ENCODE measurements at places on chromosomes 6 and 20.

DNA sequence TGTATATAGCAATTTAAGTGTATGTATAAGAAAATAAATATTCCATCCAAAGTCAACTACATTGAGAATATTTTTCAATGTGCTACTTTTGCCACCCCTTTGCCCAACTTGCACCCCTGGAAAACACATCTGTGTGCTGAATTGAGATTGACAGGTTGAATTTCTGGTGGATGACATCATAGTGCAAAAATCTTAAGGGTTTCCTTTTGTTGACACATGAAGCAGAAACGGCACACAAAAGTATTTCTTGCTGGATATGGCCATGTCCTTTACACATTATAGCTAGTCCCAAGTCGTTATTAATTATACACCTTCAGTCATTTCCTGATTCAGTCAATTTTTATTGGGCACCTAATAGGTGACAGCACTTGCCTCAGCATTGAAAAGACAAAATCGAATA, 188.7 kb upstream of the FBXL4 start:
- no peak for DNase-seq

GRCh38 chr6:16277101-16277981, 39.0 kb downstream of the GMPR start:
- peak; percentile 89 for DNase-seq

DNA sequence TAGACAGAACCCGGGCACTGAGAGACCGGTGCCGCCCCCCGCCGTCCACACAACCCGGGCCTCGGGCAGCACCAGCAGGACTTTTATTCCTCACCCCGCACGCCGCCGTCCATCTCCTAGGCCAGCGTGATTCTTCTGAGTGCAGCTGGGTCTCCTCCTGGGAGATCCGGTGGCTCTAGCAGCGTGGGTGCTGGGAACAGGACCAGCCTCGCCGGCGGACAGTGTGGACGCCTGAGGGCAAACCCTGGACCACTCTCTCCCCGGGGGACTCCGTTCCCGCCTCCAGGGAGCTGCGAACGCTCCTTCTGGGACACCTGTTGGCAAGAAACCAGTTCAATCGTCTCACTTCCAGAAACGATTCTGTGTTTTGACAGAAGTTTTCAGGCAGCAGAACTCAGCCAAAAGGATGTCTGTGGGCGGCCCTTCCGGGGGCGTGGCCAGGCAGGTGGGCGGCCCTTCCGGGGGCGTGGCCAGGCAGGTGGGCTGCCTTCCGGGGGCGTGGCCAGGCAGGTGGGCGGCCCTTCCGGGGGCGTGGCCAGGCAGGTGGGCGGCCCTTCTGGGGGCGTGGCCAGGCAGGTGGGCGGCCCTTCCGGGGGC, 130.7 kb downstream of the DLL1 start:
- DNase-seq = no peak

DNA sequence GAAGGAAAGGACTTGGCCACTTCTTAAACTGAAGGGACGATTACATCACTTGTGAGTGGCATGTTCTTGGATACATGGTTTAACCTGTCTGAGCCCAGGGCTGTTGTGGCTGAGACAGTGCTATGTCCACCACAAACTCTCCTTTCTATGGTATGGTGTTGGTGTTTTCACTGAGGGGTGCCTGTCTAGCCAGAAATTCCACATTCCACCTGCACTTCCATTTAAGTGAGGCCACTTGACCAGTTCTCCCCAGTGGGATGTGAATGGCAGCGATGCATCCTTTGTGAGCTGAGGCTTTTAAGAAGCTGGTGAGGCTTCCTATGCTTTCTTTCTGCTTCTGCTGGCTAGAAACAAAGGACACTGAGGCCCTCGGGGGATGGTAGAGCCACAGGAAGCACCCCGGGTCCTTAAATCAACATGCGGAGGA, 151.4 kb upstream of the CHD6 start:
- DNase-seq = no peak

DNA sequence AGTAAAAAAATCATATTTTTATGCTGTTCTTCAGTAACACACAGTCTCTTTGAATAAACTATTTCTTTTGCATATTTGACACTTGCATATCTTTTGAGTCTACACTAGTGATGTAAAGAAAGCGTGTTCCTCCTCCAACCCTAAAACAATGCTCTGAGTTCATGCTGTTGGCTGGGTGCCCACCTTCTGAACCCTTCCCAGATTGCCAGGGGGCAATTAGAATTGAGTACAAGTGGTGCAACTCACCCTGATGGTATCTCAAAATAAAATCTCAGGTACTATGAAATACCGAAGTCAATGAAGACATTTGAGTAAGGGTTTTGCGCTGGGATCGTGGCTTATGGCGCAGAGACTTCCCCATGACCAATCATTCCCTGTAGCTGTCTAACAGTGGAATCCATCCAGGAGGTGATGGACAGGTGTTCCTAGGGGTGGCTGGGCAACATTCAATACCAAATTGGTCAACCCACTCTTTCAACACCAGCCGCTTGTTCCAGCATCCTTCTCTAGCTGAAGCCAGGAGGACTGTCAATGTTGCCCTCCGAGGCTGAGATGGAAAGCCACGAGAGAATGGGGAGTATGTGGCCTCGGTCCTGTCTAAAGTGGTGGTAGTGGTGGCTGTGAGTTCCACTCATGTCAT, 94.4 kb upstream of the ZNFX1 start:
- no peak for DNase-seq

DNA sequence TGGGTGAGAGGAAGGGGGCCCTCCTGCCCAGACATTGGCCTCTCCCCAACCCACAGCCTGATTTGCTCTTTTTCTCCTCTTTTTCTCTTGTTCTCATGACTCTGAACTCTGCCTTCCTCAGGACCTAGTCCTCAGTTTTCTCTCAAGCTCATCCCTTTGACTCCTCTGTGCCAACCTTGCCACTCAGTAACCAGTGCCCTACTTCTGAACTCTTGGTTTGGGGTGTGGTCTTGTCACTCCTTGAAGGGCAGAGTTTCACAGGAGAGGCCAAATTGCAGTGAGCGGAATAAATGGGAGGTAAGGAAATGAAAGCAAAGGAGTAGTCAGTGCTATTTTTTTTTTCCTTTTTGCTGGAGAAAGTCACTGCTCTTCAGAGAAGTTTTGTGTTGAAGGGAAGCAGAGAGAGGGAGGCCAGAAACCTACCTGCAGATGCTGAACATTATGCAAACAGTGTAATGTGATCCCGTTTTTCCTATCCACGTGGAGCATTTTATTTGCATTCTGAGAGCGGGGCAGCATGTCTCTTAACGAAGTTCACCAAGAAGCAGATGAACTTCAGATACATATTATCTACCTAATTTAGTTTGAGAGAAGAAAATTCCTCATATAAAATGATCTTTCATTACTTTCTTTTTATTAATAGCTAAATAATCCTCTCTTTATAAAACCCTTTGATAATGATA, 26.9 kb downstream of the CFAP61 start:
- no peak for DNase-seq

DNA sequence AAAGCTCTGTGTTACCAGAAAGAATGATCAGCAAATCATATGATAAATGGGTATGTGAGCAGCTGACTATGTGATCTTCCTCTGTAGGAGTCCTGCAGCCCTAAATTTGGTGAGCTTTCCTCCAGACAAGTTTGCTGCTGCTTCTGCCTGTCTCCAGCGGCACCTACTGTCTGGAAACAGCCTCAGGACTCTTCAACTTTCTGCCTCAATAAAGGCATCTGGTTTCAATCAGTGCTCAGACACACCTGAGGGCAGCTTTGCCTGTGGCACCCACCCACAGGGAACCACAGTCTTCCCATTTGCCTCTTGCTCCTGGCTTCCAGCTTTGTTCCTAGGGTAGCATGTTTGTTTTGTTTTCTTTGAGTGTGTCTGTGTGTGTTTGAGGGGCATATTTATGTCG, 727.9 kb upstream of the MAN1A1 start:
- DNase-seq = peak; percentile 32

DNA sequence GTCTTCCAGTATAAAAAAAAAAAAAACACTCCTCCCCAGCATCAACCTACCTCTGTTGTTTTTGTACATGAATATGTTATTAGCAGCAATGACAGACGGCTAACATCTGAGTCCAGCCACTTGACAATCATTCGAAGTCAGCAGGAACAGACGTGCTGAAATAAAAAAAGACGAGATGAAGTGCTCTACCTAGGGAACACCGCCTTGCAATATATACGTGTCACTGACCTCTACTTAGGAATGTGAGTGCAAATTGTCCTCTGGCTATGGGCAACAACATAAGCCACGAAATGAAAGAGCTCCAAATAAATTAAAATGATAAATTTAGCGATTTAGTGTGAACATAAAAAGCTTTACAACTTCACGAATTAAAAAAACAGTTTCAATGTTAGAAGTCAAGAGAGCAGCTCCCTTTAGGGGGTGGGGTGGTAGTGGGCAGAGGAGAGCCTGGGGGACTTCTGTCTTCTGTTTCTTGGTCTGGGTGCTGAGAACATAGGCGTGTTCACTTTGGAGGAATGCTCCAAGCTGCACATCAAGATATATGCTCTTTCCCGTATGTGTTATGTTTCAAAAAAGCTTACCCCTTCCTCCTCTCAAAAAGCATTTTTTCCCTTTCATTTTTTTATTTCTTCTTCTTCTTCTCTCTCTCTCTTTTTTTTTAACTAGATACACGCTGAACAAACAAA, 23.3 kb downstream of the EDN1 start:
- no peak for DNase-seq

- DNase-seq = no peak
These were observed 4.4 kb downstream of the PI16 start for GRCh38 chr6:36958775-36959554.

GRCh38 chr6:15914553-15914952, 214.3 kb upstream of the MYLIP start:
- no peak for DNase-seq

- peak; percentile 38 for DNase-seq
These were observed 46.5 kb upstream of the SNAP25 start for GRCh38 chr20:10171864-10172751.

- DNase-seq = no peak
These were observed 264.4 kb downstream of the COL12A1 start for GRCh38 chr6:74941424-74941823.

DNA sequence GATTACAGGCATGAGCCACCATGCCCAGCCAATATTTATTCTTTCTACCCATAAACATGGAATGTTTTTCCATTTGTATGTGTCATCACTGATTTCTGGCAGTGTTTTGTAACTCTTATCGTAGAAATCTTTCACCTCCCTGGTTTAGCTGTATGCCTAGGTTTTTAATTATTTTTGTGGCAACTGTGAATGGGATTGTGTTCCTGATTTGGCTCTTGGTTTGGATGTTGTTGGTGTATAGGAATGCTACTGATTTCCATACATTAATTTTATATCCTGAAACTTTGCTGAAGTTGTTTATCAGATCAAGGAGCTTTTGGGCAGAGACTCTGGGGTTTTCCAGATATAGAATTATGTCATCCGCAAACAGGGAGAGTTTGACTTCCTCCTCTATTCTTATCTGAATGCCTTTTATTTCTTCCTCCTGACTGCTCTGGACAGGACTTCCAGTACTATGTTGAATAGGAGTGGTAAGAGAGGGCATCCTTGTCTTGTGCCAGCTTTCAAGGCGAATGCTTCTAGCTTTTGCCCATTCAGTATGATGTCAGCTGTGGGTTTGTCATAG, 198.6 kb downstream of the ZDHHC14 start:
- no peak for DNase-seq

DNA sequence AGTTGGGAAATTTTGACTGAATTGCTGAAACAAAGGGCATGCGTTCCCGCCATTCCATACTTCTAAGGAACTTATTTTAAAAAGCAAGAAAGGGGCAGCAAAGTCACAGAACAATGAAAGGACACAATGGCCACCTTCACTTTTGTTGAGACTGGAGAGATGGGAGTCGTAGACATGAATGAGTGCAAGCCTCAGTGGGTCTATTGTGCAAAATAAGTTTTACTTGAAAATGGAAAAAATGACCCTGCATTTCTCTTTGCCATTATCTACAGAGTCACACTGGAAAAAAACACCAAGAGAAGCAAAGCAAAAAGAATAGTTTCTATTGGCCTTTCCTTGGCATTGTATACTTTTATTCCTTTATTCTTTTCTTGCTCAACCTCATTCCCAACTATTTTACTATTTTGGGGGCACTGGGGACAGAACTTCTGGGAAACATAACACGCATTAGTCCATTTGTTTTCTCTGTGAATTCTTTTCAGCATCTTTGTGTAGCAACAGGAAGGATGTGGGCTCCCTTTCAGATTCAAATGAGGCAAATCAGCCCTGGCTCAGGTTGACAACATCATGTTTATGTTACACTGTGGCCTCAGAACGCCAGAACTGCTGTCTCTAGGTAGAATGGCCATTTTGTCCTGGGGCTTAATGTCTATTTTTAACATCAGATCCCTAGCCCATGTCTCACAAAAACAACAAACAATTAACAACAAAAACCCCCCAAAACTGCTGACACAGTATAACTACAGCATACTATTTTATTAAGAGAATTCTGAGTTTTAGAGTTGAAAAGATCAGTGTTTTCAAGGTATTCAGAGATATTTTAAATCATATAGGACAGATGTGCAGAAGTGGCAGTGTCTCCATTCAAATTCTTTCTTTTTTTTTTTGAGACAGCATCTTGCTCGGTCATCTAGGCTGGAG, 122.2 kb downstream of the FYN start:
- DNase-seq = peak; percentile 48

GRCh38 chr20:2653556-2654383, 1.3 kb downstream of the NOP56 start:
- no peak for DNase-seq

DNA sequence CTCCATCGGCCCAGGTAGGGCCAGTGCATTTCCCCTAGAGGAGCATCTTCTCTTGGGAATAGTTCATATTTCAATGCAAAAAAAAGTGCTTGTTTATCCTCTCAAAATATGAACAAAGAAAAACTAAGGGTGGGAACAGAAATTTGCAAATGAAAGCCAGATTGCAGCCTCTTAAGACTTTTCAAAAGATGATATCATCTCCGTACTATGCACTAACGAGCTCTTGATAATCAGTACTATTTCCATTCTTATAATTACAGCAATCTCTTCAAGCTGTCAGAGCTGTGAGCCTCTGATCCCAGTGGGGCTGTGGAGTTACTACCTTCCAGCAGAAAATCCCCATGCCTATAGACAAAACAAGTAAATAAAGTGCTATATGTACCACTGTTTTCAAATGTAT, 77.1 kb downstream of the SOD2 start:
- DNase-seq = no peak

All from hematopoietic multipotent progenitor cell treated with erythropoietin and hydrocortisone succinate and interleukin-3 and kit ligand, for 4 days (in vitro differentiated cells).